AG04450 (cell line): ENCODE measurements at places on chromosomes 16 and 17.

GRCh38 chr17:40540448-40540847 lies 24.8 kb downstream of the CCR7 start:
- no peak for DNase-seq

- DNase-seq, result no peak
Measured at GRCh38 chr17:55478971-55479370, 32.3 kb downstream of the SMIM36 start.

GRCh38 chr16:56645311-56645710 lies 6.4 kb upstream of the MT1B start:
- DNase-seq, result no peak

- peak; percentile 33 for DNase-seq
Measured at GRCh38 chr17:5555254-5555653, 29.1 kb downstream of the NLRP1 start.

DNA sequence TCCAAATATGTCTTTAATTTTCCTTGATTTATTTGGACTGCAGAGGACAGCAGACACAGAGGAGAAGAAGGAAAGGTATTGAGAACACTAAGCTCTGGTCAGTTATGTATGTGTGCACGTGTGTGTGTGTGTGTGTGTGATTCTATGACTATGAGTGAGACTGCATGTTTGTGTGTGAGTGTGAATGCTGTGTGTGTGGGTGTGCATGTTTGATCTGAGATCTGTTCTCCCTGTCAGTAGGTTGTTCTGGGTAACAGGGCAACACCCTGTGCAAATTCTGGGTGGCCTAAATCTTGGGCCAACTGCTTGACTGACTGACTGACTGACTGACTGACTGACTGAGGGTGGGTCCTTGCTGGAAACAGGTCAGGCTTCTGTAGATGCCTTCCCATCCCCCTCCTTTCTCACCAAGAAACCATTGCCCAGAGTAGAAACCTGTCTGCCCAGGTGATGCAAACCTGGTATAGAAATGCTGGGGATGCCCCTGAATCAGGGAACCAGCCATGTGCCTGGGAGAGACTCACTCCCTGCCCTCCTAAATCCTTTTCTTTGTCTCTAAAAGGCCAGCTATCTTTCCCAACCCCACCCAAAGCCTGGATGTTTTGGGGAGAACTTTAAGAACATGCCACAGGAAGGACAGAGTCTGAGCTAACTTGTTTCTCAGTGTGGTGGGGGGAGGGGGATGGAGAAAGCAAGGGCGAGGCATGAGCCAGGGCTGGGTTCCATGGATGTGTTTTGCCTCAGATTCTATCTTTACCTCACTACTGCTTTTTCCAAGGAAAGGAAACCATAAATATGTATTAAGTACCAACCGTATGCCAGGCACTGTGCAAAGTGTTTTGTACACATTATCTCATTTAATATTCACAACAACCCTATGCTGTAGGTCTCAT lies 4.5 kb upstream of the NR1D1 start:
- no peak for DNase-seq

GRCh38 chr17:60356940-60357339 lies 35.0 kb downstream of the USP32 start:
- DNase-seq, result no peak

DNA sequence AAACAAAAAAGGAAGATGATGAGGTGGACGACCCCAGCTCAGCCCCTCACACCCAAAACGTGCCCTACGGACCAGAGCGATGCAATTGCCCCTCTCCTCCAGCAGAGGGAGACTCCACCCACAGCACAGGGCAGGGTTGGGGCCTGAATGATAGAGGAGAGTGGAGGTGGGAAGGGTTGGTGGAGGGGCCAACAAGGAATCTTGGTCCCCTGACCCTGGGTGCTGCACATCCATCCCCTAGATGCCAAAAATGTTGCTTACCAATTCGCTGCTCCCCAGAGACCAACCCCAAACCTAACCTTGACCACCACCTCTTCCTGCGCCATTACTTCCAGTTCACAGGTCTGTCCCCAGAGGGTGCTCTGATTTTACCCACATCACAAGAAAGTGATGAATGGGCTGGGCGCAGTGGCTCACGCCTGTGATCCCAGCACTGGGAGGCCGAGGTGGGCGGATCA lies 12.9 kb downstream of the P2RX5 start:
- no peak for DNase-seq

- DNase-seq, result no peak
Measured at GRCh38 chr16:11992586-11993524, 16.3 kb downstream of the SNX29 start.

GRCh38 chr17:73541561-73541981 lies 102.7 kb downstream of the SDK2 start:
- no peak for DNase-seq

DNA sequence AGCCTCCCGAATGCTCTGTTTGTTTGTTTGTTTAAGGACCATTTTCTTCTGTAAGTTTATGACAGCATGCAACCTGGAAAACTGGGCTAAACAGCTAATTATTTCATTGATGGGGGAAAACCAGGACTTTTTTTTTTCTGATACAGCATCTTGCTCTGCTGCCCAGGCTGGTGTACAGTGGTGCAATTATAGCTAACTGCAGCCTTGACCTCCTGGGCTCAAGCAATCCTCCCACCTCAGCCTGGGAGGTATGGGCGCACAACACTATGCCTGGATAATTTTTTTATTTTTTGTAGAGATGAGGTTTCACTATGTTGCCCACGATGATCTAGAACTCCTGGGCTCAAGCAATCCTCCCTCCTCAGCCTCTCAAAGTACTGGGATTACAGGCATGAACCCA lies 37.3 kb downstream of the GPATCH8 start:
- DNase-seq, result no peak

- no peak for DNase-seq
Measured at GRCh38 chr17:34750004-34750403, 170.6 kb downstream of the TMEM132E start.

- no peak for DNase-seq
Measured at GRCh38 chr17:32298298-32298697, 32.7 kb downstream of the RHBDL3 start.

DNA sequence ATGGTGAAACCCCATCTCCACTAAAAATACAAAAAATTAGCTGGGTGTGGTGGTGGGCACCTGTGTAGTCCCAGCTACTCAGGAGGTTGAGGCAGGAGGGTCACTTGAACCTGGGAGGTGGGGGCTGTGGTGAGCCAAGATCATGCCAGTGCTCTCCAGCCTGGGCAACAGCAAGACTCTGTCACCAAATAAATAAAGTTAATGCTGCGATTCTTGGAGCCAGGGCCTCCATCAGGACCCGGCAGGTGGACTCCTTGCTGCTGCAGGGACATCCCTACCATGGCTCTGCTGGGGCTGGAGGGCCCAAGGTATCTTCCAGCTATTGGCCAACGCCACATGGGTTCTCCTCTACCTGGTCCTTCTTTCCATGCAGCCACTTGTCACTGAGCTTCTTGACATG lies 82.5 kb upstream of the CACNG5 start:
- DNase-seq, result no peak

GRCh38 chr17:57589151-57590034 lies 155.7 kb downstream of the CCDC182 start:
- no peak for DNase-seq

- DNase-seq, result peak; percentile 93
Measured at GRCh38 chr16:56607109-56607618, 1.2 kb upstream of the MT2A start.

DNA sequence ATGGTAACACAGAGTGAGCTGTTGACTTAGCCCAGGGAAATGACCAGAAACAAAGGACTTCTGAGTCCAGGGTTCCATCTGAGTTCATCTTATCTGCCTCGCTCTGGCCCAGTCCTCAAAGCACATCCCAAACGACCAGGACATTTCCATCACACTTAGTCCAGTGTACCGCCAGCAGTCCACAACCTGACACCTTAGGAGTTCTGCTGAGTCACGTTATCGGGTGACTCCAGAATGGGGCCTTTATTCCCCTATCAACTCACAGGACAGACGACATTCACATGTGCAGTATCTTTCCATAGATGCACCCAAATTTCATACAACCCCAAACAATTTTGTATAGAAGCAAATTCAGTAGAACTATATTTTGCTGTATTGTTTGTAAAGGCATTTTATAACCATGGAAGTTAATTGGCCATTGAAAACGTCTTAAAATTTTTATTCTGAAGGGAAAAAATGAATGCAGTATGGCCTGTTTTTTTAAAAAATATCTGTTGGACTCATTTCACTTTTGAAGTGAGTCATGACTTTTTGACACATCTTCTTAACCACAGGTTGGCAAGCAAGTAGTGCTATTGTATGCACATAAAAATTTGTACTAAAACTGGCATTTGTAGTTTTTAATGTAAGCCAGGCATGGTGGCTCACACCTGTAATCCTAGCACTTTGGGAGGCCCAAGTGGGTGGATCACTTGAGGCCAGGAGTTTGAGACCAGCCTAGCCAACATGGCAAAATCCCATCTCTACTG lies 46.3 kb downstream of the ZNF18 start:
- DNase-seq, result no peak

DNA sequence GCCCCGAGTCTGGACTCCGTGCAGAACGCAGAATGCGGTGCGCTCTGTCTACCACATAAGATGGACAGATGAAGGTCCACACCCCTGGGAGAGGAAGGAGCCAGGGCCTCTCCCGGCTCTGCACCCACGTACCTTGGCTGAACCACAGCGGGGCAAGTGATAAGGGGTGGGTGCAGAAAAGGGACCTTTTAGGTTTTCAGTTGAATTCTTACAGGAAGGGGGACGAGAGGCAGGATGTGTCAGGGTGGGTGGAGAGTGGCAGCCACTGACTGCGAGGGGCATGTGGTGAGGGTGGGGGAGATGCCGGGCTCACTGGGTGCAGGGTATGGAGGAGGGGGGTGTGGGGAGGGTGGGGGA lies 372 bp downstream of the CD300A start:
- DNase-seq, result no peak

- DNase-seq, result no peak
Measured at GRCh38 chr16:1450218-1450617, 5.9 kb upstream of the CCDC154 start.

DNA sequence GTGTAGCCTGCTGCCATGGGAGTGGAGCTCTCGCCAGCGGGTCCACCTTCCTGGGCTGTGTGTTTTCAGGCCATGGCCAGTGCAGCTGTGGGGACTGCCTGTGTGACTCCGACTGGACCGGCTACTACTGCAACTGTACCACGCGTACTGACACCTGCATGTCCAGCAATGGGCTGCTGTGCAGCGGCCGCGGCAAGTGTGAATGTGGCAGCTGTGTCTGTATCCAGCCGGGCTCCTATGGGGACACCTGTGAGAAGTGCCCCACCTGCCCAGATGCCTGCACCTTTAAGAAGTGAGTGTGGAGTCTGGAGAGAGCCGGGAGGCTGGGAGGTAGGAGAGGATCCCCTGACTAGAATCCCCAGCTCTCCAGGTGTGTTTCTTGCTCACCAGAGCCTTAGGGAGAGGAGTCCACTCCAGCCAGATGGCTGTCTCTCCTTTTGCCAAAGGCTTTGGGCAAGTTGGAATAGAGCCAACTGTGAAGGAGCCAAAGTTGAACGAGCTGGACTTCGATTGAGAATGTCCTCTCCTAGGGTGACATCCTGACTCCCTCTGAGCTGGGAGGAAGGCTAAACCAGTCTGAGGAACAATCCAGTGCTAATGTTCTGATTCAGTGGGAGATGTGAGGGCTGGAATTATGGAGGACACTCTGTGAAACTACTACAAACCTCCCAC lies 24.4 kb upstream of the EFCAB13 start:
- DNase-seq, result no peak

DNA sequence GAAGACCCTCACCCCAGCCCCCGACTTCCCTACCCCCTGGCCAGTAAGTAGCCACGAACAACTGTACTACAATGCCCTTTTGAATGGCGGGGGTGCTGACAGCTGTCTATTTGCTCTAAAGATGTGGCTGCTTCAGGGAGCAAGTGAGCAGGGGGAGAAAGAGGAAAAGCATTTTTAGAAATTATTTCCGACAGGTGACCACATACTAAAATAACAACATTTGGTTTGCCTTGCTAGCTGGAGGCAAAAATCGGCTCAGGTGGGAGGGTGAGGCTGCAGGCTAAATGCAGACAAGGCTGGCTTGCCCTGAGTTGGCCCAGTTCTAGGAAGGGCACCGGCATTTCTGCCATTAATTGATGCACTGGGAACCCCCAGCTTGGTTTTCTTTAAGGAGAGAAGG lies 188.5 kb downstream of the XYLT1 start:
- no peak for DNase-seq

DNA sequence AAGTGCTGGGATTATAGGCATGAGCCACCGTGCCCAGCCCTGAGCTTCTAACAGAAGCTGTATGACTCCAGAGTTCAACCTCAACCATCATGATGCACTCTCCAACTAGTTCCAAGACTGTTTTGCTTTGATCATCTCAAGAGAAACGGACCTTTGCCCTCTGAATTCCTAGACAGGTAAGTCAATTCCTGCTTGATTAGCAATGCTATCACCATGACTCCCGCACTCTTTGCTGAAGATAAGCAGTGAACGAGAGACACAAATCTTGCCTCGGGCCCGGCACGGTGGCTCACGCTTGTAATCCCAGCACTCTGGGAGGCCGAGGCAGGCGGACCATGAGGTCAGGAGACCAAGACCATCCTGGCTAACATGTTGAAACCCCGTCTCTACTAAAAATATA lies 22.2 kb downstream of the ANKFY1 start:
- no peak for DNase-seq

- no peak for DNase-seq
Measured at GRCh38 chr17:48611681-48612455, 1.1 kb upstream of the HOXB7 start.

- no peak for DNase-seq
Measured at GRCh38 chr17:5500247-5500588, 13.9 kb downstream of the MIS12 start.

DNA sequence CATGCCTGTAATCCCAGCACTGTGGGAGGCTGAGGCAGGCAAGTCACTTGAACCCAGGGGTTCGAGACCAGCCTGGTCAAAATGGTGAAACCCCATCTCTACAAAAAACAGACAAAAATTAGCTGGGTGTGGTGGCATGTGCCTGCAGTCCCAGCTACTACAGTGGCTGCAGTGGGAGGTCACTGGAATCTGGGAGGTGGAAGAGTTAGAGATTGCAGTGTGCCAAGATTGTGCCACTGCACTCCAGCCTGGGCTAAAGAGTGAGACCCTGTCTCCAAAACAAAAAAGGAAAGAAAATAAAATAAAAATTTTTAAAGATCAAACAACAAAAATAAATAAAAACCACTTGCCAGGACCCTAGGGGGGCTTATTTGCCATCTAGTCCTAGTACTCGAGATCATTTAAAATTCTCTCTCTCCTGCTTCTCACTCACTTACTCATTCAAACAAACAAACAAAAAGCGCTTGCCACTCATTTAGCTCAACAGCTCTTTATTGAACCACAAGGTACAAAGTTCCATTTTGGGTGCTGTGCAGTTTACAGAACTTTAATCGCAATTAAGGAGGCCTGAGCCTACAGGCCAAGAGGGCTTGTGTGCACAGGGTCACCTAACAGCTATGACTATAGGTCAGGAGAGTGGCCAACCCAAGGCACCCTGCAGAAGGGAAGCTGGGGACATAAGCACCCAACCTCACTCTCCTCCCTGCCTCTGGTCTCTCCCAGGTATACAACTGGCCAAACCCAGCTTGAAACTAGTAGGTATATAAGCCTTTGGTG lies 4.4 kb downstream of the CHD9NB start:
- DNase-seq, result no peak
